ENCODE measurements at places on chromosomes 16 and 17.

DNA sequence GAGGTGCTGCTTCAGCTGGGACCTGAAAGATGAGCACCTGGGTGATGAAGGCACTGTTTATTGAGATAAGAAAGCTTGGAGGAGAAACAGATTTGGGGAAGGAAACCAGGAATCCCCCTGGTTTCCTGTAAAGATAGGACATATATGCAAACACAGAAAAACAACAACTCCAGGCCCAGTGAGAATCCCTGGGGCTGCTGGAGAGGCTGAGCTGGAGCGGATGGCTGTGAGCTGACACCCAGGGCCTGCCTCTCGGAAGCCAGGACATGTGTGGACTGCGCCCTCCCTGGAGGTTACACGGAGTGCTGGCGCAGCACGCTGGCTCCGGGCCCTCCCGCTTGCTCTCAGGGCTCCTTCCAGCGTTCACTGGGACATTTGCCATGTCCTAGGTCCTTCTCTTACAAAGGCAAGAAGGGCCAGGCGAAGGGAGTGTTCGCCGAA is 57.5 kb downstream of the CYB5B start:
- no peak for DNase-seq

DNA sequence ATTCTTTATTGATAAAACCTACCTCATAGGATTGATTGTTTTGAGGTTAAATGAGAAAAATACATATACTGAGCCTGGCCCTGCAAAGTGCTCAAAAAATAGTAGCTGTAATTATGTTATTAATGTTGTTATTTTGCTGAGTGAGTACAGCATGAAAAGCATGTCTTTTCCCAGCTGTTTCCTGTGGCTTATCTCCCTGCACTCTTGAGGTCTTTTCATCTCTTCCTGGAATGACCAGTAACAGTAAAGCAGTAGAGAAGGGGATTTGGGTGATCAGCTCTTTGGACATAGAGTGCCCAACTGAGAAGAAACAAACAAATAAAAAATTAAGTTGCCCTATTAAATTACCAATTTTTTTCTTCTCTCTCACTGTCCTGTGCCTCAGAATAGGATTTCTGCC is 53.7 kb downstream of the NFAT5 start:
- no peak for DNase-seq

- peak; percentile 79 for DNase-seq
These were observed 47.2 kb downstream of the YPEL2 start for GRCh38 chr17:59378675-59379074.

DNA sequence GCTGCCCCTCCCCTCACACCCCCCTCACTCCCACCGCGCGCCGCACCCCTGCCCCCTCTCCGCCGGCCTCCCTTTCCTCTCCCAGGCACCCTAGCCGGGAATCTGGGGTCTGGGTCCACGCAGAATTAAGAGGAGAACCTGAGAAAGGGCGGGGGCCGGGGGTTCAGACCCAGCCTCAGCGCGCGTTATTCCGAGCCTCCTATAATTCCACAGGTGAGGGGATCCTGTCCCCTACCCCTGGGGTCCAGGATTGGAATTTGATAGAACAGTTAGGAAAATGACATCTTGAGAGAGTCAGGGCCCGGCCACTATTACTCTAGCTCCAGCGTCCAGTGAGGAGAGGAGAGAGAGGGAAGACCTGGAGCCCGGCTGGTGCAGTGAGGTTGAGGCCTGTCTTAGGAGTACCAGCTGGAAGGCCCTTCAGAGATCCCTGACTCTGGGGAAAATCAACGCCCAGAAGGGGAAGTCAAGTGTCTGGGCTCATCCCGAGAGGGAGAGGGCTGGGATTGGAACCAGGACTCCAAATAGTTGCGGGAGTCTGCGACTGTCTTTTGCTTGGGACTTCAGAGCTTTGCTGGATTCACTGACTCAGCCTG is 17.3 kb downstream of the GRB7 start:
- DNase-seq = no peak

DNA sequence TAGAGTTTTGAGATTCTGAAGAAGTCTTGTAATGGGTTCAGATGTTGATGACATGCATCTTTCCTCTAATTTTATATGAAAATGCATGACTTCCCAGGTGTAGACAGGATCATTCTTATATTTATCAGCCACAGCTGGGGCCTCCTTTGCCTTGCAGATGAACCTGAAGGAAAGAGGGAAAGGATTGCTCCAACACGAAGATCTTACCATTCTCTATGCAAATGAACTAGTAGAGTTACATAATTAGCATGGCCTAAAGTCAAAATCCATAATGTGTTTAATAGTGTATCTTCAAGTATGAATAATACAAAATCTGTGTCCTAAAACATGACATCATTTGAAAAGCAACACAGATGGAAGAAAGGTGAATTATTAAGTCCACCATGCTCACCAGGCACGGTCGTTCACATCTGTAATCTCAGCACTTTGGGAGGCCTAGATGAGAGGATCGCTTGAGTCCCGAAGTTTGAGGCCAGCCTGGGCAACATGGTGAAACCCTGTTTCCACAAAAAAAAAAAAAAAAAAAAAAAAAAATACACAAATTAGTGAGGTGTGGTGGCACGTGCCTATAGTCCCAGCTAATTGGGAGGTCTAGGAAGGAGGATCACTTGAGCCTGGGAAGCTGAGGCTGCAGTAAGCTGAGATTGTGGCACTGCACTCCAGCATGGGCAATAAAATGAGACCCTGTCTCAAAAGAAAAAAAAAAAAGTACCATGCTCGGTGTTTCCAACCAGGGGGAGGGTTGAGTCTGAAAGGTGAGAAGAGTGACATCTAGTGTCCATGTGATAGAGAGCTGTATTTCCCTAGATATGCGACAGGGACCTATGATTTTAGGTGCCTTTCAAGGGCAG is 6.3 kb downstream of the VWA3A start:
- DNase-seq = peak; percentile 8

GRCh38 chr16:49834531-49835151 is 21.3 kb downstream of the ZNF423 start:
- peak; percentile 31 for DNase-seq

DNA sequence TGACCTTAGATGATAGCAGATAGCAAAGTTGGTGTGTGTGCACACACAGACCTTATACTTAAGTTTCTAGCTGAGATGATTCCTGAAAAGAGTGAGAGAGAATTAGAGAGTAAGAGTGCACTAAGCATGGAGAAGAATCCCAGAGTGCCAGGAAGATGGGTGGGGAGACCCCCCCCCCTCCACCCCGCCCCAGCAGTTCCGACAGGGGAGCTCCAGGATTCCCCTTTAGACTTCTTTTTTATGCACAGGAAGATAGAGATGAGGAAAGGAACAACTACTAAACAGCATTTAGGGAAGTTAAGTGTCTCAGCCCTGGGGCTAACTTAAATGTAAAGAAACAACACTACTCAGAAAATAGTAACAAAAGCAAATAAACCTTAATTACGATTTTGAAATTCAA is 878.0 kb upstream of the GOT2 start:
- DNase-seq = no peak

DNA sequence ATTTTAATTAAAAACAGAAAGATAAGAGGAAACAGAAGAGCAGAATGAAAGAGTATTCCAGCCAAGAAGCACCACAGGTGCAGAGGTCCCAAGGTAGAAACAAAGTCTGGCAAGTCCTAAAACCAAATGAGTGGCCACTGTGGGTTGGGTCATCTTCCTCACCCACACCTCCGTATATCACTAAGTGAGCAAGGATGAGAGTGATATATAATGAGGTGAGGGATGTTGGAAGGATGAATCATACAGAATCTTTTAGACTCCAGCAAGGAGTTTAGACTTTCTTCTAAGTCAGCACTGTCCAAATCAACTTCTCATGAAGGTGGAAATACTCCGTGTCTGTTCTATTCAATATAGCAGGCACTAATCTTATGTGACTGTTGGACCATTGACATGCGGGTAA is 70.8 kb downstream of the SHISA9 start:
- no peak for DNase-seq

GRCh38 chr17:67569015-67569451 is 148.7 kb upstream of the NOL11 start:
- no peak for DNase-seq

- no peak for DNase-seq
These were observed 121.3 kb downstream of the RAB11FIP4 start for GRCh38 chr17:31512796-31513195.

GRCh38 chr17:28385037-28385400 is 13.5 kb downstream of the SARM1 start:
- DNase-seq = no peak

- no peak for DNase-seq
These were observed 9.1 kb downstream of the SLC22A31 start for GRCh38 chr16:89191033-89191900.

- DNase-seq = no peak
These were observed 895 bp downstream of the BRD7 start for GRCh38 chr16:50367777-50368409.

DNA sequence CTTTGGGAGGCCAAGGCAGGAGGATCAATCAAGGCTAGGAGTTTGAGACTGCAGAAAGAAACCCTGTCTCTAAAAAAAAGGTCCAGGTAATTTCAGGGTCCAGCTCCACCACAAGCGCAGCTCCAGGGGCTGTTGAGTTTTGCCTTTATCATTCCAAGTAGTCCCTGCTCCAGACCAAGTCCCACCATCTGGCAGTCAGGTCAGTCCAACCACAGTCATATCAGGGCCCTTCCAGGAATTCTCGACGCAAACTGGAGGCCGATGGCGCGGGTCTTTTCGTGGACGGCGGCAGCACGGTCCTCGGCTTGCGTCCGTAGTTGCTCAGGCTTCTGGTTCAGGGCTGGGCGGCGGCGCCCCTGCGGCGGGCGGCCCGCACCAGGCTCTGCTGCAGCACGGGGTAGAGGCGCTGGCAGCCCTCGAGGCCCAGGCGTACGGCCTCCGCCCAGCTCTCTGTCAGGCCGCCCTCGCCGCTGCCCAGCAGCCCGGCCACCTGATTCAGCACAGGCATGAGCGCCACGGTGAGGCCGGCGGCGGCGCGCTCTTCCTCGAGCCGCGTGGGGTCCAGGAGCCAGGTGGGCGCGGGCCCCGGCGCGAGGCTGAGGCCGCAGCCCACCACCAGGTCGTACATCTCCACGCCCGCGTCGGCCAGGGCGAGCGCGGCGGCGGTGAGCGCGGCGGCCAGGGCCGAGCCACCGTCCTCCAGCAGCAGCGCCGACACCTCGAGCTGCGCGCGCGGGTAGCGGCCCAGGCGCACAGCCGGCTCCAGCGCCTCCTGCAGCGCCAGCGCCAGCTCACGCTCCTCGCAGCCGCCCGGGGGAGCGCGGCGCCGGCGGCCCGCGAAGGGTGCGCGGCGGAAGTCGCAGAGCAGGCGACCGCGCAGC is 752 bp downstream of the EXOSC6 start:
- DNase-seq = no peak

- DNase-seq = peak; percentile 47
These were observed 590.6 kb upstream of the SOX9 start for GRCh38 chr17:71530248-71530647.

GRCh38 chr17:63517825-63518534 is 5.2 kb upstream of the KCNH6 start:
- no peak for DNase-seq

DNA sequence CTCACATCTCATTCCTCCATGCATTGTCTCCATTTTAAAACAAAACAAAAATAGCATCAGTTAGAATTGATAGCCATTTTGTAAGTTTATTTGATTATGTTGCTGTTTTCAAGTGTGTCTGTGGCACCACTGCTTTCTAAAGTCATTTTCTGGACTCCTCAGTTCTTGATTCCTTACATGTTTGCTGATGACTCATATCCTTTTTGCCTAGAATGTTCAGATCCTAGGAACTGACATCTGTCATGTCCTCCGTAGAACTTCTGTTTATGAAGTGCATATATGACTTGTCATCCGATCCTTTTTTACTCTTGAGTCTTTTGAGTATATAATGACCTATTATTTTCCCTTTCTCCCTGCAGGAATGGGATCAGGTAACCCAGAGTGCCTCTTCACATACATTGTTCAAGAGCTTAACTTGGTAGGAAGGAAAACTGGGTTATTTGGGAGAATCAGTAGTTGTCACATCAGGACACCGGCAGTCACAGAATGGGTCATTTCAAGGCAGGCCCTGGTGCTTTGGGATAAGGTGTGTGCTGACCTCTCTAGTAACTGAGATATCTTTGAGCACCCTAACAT is 69.2 kb downstream of the MAP2K4 start:
- DNase-seq = peak; percentile 23

GRCh38 chr17:29074488-29074887 is 31.5 kb downstream of the PIPOX start:
- no peak for DNase-seq

DNA sequence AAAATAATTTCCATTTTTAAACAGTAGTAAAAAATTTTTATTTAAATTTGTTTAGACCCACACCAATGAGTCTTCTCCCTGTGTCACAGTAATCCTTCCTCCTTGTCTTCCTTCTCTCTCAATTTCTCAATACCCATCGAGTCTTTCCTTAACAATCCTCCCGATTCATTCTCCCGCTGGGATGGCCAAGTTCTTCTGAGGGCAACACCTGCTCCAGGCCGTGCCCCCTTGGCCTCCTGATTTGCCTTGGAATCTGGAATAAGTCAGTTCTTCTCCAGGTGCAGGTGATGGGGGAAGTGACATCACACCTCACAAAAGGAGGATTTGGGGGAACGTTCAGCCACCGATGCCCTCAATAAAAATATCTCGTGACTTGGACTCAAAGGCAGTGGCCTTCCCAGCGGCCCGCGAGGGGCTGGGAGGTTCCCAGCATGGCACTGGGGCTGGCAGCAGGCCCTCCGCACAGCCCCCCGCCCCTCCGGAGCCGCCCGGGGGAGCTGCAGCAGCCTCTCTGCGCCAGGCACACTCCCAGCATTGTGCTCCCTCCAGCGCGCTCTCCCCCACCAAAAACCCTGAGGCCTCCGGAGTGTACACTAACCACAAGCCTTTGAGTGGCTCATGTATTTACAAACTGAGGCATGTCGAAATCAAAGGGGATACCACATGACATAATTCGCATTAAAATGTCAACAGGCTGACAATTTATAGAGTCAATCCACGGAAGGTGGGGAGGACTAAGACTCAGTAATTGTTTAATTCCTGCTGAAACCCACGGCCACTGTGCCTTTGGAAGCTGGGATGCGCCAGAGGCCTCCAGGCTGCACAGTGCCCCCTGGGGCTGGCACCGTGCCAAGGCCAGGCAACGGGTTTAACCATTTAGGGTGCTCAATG is 120.5 kb downstream of the ZFHX3 start:
- DNase-seq = peak; percentile 93

GRCh38 chr16:64417711-64418227 is 704.1 kb downstream of the CDH11 start:
- peak; percentile 84 for DNase-seq

GRCh38 chr17:79671085-79671694 is 59.6 kb upstream of the ENPP7 start:
- DNase-seq = no peak

GRCh38 chr17:57902117-57902799 is 52.4 kb upstream of the MRPS23 start:
- no peak for DNase-seq

- DNase-seq = no peak
These were observed 3.9 kb upstream of the HEXIM1 start for GRCh38 chr17:45144199-45145034.

- no peak for DNase-seq
These were observed 3.1 kb downstream of the SLC43A2 start for GRCh38 chr17:1625581-1625980.

DNA sequence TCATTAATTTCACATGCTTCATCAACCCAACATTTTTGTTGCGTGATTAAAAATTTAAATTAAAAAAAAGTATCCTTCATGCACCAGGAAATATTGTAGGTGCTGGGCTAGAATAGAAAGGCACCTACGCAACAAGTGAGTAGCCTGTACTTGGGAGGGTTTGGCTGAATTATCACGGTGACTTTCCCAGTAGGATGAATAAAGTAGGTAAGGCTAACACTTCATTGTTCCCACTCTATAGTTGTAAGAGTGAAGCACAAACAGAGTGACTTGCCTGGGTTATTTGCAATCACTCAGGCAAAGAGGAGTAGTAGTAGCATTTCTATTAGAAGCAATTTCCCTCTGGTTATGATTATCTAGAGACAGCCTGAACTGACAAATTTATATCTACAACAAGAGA is 62.5 kb downstream of the DNAH3 start:
- DNase-seq = no peak
